Retina (tissue), 1 donor: ENCODE measurements at places on chromosomes 16 and 17.
A peak's percentile ranks its signal among the peaks of the same experiment; 100 is the strongest.

DNA sequence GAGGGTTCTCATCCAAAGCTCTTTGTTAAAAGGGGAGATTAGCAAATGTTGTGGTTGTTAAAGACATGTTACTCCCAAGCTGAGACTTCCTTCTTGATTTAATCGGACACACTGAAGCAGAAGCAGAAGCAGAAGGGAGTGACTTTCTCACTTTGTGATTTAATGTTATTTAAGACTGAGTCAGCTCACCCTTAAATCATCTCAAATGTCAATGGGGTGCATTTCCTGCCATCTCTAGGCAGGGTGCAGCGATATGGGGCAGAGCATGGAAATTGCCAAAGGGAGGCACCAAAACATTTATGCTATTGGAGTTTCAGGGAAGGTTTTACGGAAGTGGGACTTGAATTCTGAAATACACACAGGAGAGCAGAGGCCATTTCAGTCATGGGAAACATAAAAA, 283.6 kb downstream of the ABCC12 start:
- DNase-seq: no peak

DNA sequence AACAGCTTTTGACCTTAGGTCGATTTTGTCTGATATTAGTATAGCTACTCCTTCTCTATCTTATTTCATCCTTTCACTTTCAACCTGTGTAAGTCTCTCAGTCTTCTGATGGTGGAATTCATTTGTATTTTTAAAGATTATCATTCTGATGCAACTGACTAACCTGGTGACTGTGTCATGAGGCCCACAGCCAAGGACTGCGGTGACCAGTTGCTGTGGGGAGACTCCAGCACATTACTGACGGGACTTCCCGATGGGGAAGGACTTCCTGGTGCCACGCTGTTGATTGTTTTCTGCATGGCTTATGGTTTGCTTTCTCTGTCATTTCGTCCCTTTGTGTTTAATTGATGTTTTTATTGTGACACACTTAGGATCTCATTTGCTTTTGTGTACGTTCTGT, 34.2 kb downstream of the RMI2 start:
- no peak for DNase-seq

DNA sequence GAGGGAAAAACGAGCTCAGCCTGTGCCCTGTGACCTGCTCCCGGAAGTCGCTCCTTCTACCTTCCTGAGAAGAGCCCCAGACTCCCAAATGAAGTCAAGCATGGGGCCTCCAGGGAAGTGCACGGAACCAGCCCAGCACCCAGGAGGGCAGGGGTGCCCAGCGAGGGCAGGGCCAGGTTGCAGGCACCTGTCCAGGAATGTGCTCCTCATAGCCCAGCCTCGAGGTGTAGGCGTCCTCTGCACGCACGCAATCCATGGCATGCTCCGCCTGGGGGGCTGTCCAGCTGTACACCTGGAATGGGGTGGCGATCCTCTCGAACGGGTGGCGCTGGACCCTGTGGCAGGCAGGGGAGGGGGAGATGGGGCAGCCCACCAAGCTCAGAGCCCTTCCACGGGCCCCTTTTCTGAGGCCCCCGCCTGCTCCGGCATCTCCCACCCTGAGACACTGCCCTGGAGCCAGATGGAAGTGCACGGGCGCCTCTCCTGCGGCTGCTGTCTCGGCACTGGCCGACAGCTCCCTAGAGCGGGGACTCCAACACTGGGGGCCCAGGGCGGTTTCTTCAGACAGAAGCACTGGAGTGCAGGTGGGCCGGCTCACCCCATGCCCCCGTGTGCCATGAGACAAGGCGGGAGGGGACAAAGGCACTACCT, 10.9 kb downstream of the CLUH start:
- DNase-seq: no peak

GRCh38 chr17:48818361-48818841, 1.4 kb upstream of the TTLL6 start:
- DNase-seq: peak; percentile 46

DNA sequence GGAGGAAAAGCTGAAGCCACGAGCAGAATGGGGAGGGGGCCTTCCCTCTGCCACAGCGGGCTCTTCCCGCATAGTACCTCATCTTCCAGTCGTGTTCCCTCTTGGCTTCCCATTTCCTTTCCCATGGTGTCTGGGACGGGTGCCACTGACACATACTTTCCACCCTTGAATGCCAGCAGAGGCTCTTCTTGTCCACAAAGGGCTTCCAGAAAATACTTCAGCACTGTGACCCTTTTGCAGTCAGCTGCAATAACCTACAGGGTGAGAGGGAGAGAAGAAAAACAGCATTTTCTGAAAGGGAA, 30.7 kb downstream of the HIC1 start:
- no peak for DNase-seq

GRCh38 chr17:34358631-34359030, 2.4 kb downstream of the CCL13 start:
- no peak for DNase-seq

GRCh38 chr16:29644338-29644857, 18.6 kb upstream of the SPN start:
- no peak for DNase-seq

DNA sequence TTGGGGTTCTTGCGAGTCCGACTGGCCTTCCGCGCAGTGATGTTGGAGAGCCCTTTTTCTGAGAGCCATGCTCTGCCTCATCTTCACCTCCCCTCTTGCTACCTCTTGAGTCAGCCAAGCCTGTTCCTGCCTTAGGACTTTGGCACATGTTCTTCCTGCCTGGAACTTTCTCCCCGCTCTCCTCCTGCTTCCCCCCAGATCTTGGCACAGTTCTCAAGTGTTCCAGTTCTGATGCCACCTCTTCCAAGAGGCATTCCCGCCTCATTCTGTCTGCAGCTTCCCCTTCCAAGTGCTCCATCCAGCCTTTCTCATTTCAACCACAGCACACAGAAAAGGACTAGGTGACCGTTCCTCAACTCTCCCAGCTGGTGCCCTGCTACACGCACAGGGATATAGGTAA, 7.7 kb downstream of the AKAP1 start:
- DNase-seq: no peak

DNA sequence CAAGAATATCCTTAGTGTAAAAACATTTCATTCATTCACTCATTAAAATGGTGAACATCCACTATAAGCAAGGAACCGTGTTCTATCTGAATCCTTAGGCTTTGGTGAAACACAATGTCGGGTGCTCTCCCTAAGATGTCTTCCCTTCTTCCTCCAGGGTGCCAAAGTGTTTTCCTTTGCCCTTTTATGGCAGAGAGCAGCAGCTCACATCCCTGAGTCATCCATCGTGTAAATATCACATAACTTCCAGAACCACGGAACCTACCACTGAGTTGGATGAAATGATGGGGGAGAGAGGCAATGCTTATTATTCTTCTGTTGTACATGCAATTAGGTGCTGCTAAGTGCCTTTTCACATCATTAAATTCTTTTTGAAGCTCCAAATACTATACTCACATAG, 50.2 kb downstream of the DNAH3 start:
- DNase-seq: no peak

DNA sequence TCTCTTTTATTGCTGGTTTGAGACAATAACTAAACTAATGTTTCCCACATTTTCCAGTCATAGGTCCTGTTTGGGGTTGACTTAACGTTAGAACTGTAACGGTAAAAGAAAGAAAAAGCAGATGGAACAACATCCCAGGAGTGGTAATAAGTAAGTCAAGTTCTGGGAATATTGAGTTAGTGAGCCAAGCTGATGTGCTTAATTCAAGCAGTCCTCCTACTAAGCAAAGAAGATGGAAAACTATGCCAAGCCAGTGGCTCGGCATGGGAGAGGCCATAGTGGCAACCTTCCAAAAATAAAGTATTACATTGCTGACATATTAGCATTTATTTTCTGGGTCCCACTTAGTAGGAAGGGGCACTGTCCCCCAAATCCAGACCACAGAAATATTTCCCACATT, 161.7 kb upstream of the CDH5 start:
- no peak for DNase-seq

GRCh38 chr17:15967706-15968399, 22.9 kb downstream of the ADORA2B start:
- no peak for DNase-seq

DNA sequence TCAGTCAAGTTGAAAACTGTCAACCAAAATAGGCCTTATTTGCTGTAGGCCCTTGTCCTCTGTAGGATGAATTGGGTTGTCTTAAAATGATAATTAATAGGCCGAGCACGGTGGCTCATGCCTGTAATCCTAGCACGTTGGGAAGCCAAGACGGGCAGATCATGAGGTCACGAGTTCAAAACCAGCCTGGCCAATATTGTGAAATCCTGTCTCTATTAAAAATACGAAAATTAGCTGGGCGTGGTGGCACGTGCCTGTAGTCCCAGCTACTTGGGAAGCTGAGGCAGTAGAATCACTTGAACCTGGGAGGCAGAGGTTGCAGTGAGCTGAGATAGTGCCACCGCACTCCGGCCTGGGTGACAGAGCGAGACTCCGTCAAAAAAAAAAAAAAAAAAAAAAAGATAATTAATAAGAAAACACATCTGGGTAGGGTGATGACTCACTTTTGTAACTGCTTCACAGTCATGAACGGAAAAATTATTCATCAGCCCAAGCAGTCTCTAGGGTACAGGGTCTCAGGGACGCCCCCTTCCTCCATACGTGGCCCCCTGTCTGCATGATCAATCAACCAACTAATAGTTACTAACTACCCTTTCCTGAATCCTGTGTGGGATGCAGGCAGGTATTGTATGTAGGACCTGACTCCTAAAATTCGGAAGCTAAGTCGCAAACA, 137.0 kb upstream of the RCVRN start:
- no peak for DNase-seq

GRCh38 chr17:70138291-70138865, 31.0 kb upstream of the KCNJ2 start:
- peak; percentile 18 for DNase-seq
